ENCODE measurements at places on chromosomes 7 and 10.
A peak's percentile ranks its signal among the peaks of the same experiment; 100 is the strongest.

DNA sequence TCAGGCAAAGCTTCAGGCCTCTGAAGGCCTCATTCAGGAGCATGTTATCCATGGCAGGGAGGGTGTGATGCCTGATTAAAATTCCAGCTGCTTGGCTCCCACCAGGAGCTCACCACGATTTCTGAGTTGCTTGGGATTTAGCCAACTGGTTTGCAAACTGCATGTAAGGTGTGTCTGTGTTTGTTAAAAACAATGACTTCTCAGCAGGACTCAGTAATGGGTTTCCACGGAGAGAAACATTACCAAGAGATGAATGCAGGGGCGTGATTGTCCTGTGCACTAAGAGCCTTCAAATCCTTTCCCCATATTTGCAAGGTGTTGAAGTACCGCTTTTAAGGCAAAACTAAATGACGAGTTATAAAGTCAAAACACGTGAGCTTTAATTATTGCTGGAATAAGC lies 88.8 kb upstream of the BTBD16 start:
- DNase-seq: no peak

GRCh38 chr10:103507235-103508191 lies 14.0 kb downstream of the NEURL1 start:
- no peak for DNase-seq

- DNase-seq: no peak
These were observed 14.6 kb downstream of the PPIF start for GRCh38 chr10:79361726-79362397.

DNA sequence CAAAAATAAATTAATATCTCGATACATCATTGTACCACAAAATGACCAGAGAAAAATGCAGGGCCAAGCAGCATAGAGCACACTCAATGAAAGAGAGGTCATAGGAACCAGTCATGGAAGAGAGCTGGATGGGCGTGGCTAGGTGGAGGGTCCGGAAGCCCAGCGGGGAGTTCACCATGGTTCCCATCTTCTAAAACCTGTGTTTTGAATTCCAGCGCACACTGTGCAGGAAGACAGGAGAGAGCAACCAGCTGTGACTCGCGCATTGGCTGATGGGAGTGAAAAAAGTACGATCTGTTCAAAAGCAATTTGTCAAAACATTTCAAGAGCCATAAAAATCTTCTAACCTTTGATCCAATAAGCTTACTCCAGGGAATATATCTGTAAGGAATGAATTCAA lies 125.2 kb upstream of the NANOS1 start:
- no peak for DNase-seq

- no peak for DNase-seq
These were observed 62.2 kb upstream of the ECHDC3 start for GRCh38 chr10:11679946-11680345.

- DNase-seq: no peak
These were observed 357.3 kb downstream of the CRPPA start for GRCh38 chr7:16063716-16064675.

GRCh38 chr7:100629117-100629716 lies 12.1 kb downstream of the TFR2 start:
- no peak for DNase-seq

- DNase-seq: no peak
These were observed 6.4 kb upstream of the RALA start for GRCh38 chr7:39617005-39617404.

DNA sequence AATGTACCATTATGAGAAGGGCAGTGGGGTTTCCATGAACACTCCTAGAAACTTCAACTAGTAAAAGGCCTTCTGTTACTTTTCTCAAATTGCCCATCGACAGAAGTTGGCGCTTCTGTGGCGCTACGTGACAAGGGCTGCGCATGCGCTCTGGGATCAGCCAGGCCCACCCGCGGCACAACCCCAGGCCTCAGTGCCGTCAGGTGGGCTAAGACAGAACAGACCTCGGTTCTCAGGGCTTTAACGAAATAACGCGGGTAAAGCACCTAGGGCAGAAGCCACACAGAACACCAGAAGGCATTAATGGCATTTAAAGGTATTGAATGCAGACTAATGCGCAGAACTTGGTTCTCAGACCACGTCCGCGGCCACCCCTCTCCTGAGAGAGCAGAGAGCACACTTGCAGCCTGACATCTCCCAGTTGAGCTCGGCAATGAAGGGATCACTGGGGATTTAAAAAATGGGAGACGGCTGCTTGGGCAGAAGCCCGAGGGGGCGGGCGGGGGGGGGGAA lies 67.6 kb upstream of the CTNNA3 start:
- peak; percentile 58 for DNase-seq

- DNase-seq: no peak
These were observed 307.3 kb downstream of the THSD7A start for GRCh38 chr7:11524476-11525397.

- no peak for DNase-seq
These were observed 54.7 kb upstream of the BICC1 start for GRCh38 chr10:58457761-58458616.

DNA sequence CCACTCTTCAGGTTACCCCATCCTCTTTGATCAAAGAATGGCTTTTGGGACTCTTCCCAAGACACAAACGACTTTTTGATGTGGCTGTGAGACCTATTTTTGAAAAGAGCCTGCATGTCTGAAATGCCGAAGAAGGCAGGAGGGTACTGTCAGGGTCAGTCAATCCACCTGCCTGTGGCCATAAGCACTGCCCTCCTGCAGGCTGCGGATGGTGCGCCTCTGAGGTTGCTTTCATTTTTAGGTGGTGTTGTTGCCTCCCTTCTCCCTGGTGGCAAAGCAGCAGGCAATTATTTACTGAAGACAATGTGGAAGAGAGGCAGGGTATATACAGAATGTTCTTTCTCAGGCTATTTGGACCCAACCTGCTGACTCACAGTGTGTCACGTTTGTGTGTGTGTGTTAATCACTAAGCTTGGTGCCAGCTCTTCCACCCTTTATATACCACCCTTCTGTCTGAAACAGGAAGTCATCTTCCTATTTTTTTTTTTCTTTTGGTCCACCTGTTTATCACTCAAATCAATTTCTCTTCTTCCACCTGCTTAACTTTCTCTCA lies 1421.2 kb upstream of the CELF2 start:
- DNase-seq: no peak
